ENCODE measurements at places on chromosomes 5 and 9.

- peak; percentile 68 for DNase-seq
Observed at GRCh38 chr5:112848116-112848811, 12.8 kb upstream of the SRP19 start.

DNA sequence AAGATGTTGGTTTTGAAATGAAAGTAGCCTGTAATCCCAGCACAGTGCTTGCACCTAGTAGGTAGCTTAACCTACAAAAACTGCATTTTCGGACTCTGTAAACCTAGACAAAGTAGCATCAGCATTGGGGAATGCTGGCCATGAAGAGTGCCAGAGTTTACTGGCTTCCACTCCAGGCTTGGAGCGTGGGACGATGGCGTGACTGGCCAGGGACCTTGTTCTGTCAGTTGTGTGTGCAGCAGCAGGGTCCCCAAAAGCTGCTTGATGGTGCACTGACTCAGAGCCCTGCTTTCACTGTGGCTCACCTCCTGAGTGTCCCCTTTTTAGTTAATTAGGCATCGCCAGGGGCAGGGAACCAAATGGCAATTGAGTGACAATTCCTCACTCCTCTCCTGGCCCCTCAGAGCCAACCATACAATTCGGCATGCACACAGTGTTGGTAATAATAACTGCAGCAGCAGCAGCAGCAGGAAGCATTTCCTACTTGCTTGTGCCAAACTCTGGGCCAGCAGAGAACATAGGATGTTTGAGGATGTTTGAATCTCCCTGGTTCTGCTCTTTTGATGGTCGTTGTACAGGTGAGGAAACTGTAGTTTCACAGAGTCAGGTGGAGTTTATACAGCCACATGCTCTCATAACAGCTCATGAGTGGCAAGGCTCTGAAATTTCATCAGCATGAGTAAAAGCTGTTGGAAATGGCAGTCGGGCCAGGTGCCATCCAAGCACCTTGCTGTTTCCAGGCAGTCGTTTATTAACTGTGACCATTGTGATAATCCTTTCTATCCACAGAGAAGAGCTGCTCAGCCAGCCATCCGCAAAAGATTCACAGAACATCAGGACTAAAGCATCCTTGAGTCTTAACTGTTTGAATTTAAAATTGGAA, 4.2 kb downstream of the UBE2QL1 start:
- no peak for DNase-seq

DNA sequence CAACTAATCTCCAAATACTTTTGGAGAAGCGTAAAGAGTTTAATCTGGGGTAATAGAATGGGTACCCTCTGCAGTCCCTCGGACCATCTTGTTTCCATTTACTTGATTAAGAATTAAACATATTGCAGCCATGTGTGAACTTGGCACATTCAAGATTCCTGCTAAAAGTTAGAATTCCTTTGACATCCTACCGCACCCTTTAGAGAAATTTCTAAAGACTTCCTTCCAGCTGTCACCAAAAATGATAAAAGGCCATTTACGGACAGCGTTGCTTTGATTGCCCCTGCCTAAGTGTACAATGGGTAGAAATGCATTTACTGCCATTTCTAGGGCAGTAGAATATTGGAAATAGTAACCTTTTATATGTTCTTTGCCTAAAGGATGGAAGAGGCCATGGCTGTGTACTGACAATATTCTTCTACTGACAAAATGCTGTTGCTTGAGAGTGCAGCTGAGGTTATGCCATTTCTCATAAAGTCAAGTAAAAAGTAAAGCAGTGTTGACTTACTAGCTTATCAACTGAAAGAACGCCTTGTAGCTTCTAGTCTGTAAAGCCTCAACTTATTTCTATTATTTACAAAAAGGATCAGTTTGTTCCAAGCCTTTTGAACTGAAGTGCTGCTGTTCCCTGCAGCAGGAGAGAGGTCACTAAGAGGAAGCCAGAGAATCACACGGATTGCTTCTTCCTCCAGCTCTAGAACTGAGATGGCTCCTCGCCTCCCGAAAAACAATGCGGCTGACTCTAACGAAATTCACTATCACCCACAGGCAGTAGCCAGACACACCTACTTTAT, 139.8 kb upstream of the BASP1 start:
- DNase-seq: no peak

DNA sequence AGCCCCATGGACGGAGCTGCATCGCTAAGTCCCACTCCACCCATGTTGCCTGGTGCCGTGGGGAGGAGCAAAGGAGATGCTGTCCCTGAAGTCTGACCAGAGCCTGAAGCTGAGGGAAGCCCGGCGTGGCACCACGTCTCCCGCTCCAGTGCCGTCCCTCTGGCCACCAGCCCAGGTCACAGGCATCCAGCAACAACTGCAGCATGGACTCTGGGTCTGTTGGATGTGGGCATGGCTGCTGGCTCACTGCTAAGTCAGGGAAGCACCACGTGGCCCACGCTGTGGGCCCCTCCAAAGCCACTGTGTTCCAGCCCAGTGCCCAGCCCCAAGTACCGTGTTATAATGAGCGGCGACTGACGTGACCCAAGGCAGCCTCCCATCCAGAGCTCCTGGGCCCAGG, 112.6 kb downstream of the SYK start:
- DNase-seq: no peak

GRCh38 chr9:21803649-21804048, 1.2 kb downstream of the MTAP start:
- no peak for DNase-seq

DNA sequence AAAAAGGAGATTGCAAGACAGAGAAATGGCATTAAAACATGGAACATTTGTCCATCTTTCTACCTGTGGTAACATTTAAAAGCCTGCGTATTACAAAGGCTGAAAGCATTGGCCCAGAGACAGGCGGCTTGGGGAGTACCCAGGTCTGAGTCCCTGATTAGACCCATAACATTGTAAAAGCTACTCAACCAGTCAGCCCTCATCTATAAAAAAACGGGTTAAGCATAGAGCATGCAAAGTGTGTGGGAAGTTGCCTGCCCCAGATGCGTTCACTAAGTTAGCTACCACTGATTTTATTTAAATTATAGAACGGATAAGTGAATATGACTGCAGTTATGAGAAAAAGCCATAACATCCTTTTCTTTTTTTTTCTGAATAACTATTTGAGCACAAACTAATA, 276.1 kb downstream of the CDH12 start:
- DNase-seq: no peak

GRCh38 chr5:61966997-61967396, 339.0 kb upstream of the KIF2A start:
- no peak for DNase-seq

DNA sequence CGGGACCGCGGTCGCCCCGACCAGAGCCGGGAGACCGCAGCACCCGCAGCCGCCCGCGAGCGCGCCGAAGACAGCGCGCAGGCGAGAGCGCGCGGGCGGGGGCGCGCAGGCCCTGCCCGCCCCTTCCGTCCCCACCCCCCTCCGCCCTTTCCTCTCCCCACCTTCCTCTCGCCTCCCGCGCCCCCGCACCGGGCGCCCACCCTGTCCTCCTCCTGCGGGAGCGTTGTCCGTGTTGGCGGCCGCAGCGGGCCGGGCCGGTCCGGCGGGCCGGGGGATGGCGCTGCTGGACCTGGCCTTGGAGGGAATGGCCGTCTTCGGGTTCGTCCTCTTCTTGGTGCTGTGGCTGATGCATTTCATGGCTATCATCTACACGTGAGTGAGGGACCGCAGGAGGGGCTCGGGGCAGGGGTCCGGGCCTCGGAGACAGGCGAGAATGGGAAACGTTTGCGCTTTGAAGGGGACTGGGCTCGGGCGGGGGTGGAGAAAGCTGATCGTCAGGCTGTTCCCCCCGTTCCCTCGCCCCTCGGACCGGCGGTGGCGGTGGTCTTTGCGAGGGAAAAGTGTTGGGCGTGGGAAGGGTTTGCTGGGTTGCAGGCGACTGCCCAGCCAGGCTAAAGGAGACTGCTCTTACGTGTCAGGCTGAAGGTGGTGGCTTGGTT, 457 bp downstream of the UGCG start:
- no peak for DNase-seq

GRCh38 chr5:69029292-69029691, 64.5 kb upstream of the SLC30A5 start:
- DNase-seq: no peak

GRCh38 chr9:13071921-13072320, 207.6 kb downstream of the MPDZ start:
- DNase-seq: no peak

Measured in CD4-positive, alpha-beta T cell treated with Interleukin-21 for 1 hour (primary cell).